Mesothelial cell of epicardium (in vitro differentiated cells): ENCODE measurements at places on chromosomes 5 and 9.

GRCh38 chr5:72012906-72013305 is 94.4 kb upstream of the MAP1B start:
- no peak for DNase-seq

- no peak for DNase-seq
Observed at GRCh38 chr9:73081979-73082657, 69.5 kb upstream of the ANXA1 start.

GRCh38 chr9:96087669-96088299 is 212.3 kb downstream of the ERCC6L2 start:
- DNase-seq, result no peak

DNA sequence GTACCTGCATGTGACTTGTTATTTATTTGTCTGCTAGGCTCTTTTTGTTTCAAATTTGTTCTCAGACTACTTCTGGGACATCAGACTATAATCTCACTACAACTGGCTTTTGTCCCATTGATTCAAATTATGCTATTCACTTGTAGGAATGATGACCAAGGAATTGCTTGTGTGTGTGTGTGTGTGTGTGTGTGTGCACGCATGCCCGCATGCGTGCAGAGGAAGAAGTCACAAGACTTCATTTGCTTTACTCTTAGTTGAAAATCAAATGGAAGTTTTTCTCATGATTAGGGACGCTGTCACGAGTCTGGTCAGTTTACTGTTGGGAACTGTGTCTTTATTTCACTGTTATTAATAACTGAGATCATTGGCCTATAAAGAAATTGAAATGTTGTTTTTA is 268.7 kb downstream of the RAB3C start:
- no peak for DNase-seq

GRCh38 chr9:68951879-68952659 is 61.8 kb downstream of the PRKACG start:
- DNase-seq, result no peak
